Stimulated activated CD4-positive, alpha-beta T cell treated with anti-CD3 and anti-CD28 coated beads, TNF-alpha, amount 100 ng/mL, for 24 hours (primary cell): ENCODE measurements at places on chromosomes 1 and 21.

DNA sequence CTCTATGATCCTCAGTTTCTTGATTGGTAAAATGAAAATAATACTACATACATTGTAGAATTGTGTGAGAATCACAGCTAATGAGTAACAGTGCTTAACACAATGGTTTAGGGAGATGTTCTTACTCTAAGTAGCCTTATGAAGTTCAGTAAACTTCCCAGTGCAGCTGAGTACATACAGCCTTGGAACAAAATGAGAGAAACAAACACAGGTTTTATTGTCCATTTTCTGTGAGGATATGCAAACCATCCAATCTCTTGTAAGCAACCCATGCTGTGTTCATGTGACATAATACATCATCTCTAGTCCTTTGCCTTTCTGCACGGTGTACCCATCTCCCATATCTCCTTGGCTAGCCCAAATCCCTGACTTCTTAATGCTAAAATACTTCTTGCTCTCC, 14.7 kb upstream of the STRIP1 start:
- DNase-seq = no peak

- no peak for DNase-seq
Measured at GRCh38 chr1:115447672-115448071, 109.6 kb upstream of the NGF start.

- peak; percentile 91 for DNase-seq
Measured at GRCh38 chr1:1231400-1232207, at the start of gene SDF4. Gene SDF4, minus strand, starts transcription at chr1:1232001. Its CDS starts 3,229 bp downstream, at chr1:1228772.

DNA sequence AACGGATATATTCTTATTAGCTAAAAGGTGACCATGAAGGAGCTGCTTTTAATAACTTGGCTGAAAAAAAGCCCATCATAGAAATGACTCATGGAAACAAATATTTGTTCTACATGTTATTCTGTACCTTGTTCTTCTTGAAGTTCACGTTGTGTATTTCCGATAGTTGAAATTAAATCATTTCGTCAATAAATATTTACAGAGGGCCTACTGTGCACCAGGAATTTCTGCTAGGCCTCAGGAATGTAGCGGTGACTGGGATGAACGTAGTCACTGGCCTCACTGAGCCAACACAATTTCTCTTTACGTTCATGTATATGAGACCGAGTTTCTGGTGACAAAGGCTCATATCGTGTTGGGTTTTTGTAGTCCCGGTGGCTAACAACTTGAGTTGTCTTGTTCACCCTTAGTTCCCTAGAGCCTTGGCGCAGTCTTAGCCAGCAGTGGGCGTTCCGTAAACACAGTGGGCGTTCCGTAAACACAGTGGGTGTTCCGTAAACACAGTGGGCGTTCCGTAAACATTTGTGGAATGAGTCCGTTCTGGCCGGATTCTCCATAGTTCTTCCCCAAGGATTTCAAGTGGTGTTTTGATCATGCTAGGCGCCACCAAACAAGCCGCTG, 53.2 kb upstream of the VAMP3 start:
- no peak for DNase-seq

DNA sequence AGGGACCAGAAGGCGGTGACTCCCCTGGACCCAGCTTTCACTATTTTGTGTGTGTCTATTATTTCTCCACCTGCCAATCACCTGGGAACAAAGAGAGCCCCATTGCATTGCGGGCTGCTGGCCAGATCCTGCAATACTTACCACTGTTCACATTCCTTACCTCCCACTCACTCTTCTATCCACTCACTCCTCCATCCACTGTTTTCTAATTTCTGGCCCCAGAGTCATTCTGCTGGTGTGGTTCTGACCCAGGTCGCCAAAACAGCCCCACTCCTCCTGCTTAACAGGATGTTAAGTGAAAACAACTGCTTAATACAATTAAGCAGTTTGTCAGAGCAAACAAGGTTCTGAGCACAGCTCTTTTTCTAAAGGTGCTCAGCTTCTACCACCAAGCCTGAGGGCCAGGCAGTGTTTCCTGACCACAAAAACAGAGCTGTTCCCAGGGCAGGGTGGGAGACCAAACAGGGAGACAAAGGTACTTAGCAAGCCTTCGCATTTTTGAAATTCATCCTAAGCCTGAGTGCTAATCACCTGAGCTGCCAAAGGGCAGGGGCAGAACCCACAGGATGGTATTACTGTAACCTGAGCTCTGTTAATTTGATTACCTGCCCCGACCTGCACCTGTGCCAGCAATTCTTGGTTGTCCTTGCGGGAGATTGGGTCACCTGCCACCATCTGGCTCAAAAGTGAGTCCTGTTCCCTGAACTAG, 38.5 kb upstream of the EFCAB14 start:
- no peak for DNase-seq

- no peak for DNase-seq
Measured at GRCh38 chr1:56223968-56224367, 355.4 kb downstream of the PLPP3 start.

GRCh38 chr21:27675306-27675705, 708.4 kb upstream of the ADAMTS5 start:
- no peak for DNase-seq

DNA sequence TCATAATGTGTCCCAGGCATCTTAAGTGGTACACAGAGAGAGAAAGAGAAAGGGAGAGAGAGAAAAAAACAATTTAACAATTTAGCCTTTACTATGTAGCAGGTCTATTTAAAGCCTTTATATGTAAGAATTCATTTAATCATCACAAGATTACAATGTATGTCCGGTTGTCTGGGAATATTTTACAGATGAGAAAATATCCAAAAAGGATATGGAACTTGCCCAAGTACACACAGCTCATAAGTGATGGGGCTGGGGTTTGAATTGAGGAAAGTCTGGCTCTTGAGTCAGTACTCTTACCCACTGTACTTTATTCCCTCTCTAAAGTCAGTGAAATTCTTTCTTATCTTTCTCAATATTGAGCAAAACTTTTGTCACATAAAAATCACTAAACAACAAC, 104.6 kb downstream of the LYPLAL1 start:
- DNase-seq = no peak

DNA sequence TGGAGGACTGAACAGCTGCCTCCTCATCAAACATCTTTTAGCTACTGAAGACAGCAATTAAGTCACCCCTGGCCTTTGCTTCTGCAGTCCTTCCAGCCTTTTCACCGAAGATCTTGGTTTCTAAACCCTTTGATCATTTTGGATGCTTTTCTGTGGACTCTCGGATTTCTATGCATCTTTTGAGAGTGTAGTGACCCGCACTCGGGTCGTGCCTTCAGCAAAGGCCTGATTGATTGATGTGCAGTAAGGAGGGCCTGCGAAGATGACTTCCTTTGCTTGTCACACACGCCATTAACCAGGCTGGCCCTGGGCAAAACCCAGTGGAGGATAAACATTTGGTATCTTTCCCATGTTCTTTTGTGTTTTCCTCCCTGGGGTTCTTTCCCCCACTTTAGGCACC, 157.5 kb upstream of the CD34 start:
- DNase-seq = no peak

- no peak for DNase-seq
Measured at GRCh38 chr1:224621813-224622682, 5.9 kb downstream of the CNIH3 start.

DNA sequence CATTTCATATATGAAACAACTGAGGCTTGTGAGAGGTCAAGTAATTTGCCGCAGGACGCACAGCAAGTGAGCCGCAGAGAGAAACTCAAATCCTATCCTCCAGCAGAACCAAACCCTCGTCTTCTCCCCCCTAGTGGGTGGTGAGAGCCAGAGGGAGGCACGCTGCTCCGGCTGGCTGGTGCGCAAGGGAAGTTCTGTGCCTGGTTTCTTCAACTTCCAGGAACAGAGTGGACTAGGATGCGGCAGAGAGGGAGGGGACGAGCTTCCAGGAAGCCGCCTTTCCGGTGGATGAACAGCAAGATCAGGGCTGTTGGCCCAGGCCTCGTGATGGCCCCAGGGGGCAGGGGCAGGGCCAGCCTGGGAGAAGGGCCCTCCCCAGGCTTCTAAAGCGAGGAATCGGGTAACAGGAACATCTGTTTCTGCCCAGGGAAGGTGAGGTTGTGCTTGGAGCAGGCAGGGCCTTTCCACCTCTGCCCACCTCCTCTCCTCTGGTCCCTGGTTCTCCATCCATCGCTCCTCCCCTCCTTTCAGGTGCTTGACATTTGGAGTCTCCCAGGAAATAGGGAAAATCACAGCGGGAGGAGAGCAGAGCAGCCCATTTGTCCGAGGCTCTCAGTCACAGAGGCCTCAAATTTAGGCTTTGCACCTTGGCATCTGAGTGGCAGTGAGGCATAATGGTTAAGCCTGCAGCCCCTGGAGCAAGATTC, 16.8 kb upstream of the PDIK1L start:
- no peak for DNase-seq

- DNase-seq = no peak
Measured at GRCh38 chr1:71881611-71882010, 400.7 kb downstream of the NEGR1 start.

DNA sequence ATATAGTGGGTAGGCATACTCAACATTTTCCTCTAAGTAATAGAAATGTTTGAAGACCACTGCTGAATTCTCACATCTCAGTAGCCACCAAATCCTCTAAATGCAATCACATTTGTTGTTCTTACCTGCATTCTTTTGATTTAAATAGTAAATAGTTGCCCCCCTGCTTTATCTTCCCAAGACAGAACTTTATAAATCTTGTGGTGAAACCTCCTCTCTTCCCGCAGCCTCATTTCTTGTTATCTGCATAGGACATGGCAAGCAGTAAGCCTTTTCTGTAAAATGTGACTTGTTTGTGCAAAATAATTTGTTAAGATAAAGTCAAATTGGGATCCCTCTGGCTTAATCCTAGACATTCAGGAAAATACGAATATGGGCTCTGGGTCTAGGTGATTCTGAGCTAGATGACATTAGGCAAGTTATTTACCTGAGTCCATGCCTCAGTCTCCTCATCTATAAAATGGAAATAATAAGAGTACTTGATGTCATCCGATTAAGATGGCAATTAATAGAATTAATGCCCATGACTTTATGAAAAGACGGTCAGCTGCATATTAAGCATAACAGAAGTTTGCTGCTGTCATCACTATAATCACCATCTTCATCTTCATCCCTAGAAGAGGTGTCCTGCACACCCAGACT, 77.7 kb downstream of the LRRC8C start:
- no peak for DNase-seq

GRCh38 chr1:3777078-3777547, 4.6 kb downstream of the SMIM1 start:
- DNase-seq = no peak

- no peak for DNase-seq
Measured at GRCh38 chr1:235703506-235703905, 53.9 kb upstream of the GNG4 start.

DNA sequence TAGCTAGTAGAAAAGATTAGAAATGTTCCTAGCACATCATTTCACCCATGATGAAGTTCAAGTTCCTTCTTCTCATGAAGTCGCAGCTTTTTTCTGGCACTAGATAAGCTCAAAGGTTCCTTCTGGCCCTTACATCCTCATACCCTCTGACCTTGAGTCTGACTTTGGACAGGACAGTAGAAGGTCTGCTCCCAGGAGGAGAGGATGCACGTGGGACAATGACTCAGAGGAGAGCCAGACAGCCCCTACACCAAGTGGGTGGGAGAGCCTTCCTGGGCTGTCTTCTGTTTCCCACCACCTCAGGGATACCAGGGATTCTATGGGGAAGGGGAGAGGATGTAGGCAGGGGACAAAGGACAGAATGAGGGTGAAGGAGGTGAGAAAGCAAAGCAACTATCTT, 86.0 kb downstream of the HHIPL2 start:
- no peak for DNase-seq

GRCh38 chr1:42873670-42874069, 27.3 kb downstream of the ZNF691 start:
- no peak for DNase-seq
